IMR-90 (cell line): ENCODE measurements at places on chromosomes 2 and 18. TPM values are rescaled to one million over a fixed set of nuclear protein-coding genes. Genes with fewer than 3 reads are reported as not detected.

SERPINB3 gene
- total RNA-seq, result not detected in 2 replicates

ANKRD62 gene
- not detected in 2 replicates for total RNA-seq

GRP gene
- total RNA-seq, result not detected in 2 replicates

TDRD15 gene
- not detected in 2 replicates for total RNA-seq
